ENCODE measurements at places on chromosomes 2 and 18. TPM values are rescaled to one million over a fixed set of nuclear protein-coding genes. Genes with fewer than 3 reads are reported as not detected.

Gene CYP27A1
- polyA plus RNA-seq, result 19.3 TPM

Gene KCNK3
- polyA plus RNA-seq, result 1.4 TPM

Gene PARD3B
- polyA plus RNA-seq, result 7.5 TPM

Gene SP140
- 0.68 TPM for polyA plus RNA-seq

Gene KIAA2012
- polyA plus RNA-seq, result 0.75 TPM

Gene FSIP2
- polyA plus RNA-seq, result 0.93 TPM

Gene LBX2
- 0.33 TPM for polyA plus RNA-seq

Gene HAAO
- 18.6 TPM for polyA plus RNA-seq

Gene NOSTRIN
- 10.8 TPM for polyA plus RNA-seq

Gene IL1RL1
- polyA plus RNA-seq, result 0.05 TPM

Gene ALK
- 0.04 TPM for polyA plus RNA-seq

Gene SALL3
- polyA plus RNA-seq, result 0.09 TPM

Gene TXNDC2
- polyA plus RNA-seq, result not detected

Gene NLRC4
- polyA plus RNA-seq, result 1.1 TPM

Gene MDH1B
- polyA plus RNA-seq, result 0.45 TPM

Gene COQ10B
- polyA plus RNA-seq, result 9.5 TPM

Gene CD8B2
- 0.06 TPM for polyA plus RNA-seq

Gene MARCHF4
- polyA plus RNA-seq, result 0.15 TPM

Gene PSMA8
- 0.16 TPM for polyA plus RNA-seq

Gene ARHGEF4
- 7.9 TPM for polyA plus RNA-seq

Gene KIAA1328
- polyA plus RNA-seq, result 5.7 TPM

Gene TACR1
- 0.27 TPM for polyA plus RNA-seq

Gene MAP3K19
- polyA plus RNA-seq, result not detected

Gene CCDC138
- 4.9 TPM for polyA plus RNA-seq

Gene ADRA2B
- 2.4 TPM for polyA plus RNA-seq

Gene POMC
- polyA plus RNA-seq, result 3.3 TPM

Gene CD8A
- polyA plus RNA-seq, result 0.35 TPM

Gene ANKRD30BL
- polyA plus RNA-seq, result not detected

Gene PPIL3
- polyA plus RNA-seq, result 38.8 TPM

Gene TFPI
- polyA plus RNA-seq, result 54.3 TPM

Gene DYTN
- polyA plus RNA-seq, result not detected

Gene LIMS4
- polyA plus RNA-seq, result 3.2 TPM

Gene OSBPL1A
- polyA plus RNA-seq, result 67.6 TPM

Gene CYBRD1
- 81.5 TPM for polyA plus RNA-seq

Gene MYO3B
- polyA plus RNA-seq, result 0.12 TPM

Gene ZNF385B
- polyA plus RNA-seq, result 15.3 TPM

Gene EVX2
- polyA plus RNA-seq, result 0.04 TPM

Gene POTEI
- 0.14 TPM for polyA plus RNA-seq

Gene CCDC178
- 0.65 TPM for polyA plus RNA-seq

Gene LYG1
- 1.6 TPM for polyA plus RNA-seq

Gene GPATCH11
- polyA plus RNA-seq, result 9.5 TPM

Gene SERPINB11
- not detected for polyA plus RNA-seq

Gene CHRNG
- 156 TPM for polyA plus RNA-seq

Gene TEX44
- not detected for polyA plus RNA-seq

Gene ATP8B1
- polyA plus RNA-seq, result 2.8 TPM

Gene CCT4
- polyA plus RNA-seq, result 117 TPM

Gene EMILIN2
- 31.9 TPM for polyA plus RNA-seq

Gene SPATA3
- not detected for polyA plus RNA-seq

Gene CRACDL
- polyA plus RNA-seq, result 2.4 TPM

Gene ITGB6
- polyA plus RNA-seq, result 38.4 TPM

Gene G6PC2
- polyA plus RNA-seq, result not detected

Gene SLC23A3
- polyA plus RNA-seq, result 0.83 TPM

Gene ALPI
- not detected for polyA plus RNA-seq

Gene REG3G
- polyA plus RNA-seq, result not detected

Data from muscle of leg (tissue), 16 donors.